ENCODE measurements at places on chromosomes 11 and 22. TPM values are rescaled to one million over a fixed set of nuclear protein-coding genes. Genes with fewer than 3 reads are reported as not detected.

Gene NF2
- total RNA-seq, result 164 TPM

Gene UBQLNL
- 0.10 TPM for total RNA-seq

Gene KLHL35
- total RNA-seq, result 2.0 TPM

Gene SHISA8
- total RNA-seq, result not detected

Gene SCGB1D2
- not detected for total RNA-seq

Gene ZNF74
- total RNA-seq, result 16.7 TPM

Gene DEPDC7
- not detected for total RNA-seq

Gene LIF
- 0.19 TPM for total RNA-seq

Gene SMIM35
- not detected for total RNA-seq

Gene HEPN1
- 0.33 TPM for total RNA-seq

Gene MS4A6E
- not detected for total RNA-seq
